ENCODE measurements at places on chromosomes 3 and 15.

DNA sequence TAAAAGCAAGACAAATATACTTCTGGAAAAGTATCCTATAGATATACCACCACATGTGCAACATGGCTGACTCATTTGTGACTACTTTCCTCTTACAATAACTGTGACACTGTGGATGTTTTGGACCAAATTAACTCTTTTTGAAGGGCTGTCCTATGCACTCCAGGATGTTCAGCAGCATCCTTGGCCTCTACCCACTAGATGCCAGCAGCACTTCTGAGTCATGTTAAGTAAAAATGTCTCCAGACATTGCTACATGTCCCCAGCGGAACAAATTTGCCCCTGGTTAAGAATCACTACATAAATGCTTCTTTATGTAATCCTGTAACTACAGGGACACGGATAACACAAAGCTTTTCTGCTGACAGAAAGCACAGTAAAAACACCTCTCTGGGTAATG lies 32.0 kb downstream of the RUVBL1 start:
- DNase-seq: no peak

DNA sequence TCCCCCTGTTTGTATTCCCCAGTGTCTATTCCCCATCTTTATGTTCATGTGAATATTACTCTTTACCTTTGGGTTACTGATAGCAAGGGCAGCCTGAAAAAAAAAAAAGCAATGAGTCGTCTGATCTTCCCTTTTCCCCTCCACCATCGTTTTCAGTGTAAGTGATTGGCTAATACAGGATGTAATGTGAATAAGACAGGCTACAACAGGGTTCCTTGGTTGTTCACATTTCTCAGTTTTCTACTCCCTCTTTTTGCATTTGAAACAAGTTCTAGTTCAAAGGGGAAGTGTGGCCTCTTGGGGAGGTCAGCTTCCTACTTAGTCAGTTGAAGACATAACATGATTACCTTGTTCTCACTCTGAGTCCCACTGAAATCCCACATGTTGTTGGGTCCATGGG lies 278.0 kb upstream of the TRIM42 start:
- no peak for DNase-seq

GRCh38 chr3:167996514-167996913 lies 99.2 kb downstream of the GOLIM4 start:
- no peak for DNase-seq

DNA sequence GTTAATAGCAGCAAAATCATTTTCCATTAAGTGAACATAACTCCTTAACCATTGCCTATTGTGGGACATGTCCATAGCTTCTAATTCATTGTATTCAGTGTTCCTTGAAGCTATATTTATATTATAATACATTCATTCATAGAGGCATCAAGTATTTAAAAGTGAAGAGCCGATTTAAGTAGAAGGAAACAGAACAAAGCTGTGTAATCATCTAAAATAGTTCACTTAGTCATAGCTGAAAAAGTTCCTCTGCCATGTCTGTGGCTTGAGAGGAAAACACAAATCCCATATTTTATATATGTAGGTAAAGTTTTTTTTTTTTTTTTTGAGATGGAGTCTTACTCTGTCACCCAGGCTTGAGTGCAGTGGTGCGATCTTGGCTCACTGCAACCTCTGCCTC lies 54.5 kb downstream of the TMEM108 start:
- DNase-seq: no peak

- no peak for DNase-seq
Observed at GRCh38 chr15:84750583-84751092, 2.2 kb downstream of the ZNF592 start.

DNA sequence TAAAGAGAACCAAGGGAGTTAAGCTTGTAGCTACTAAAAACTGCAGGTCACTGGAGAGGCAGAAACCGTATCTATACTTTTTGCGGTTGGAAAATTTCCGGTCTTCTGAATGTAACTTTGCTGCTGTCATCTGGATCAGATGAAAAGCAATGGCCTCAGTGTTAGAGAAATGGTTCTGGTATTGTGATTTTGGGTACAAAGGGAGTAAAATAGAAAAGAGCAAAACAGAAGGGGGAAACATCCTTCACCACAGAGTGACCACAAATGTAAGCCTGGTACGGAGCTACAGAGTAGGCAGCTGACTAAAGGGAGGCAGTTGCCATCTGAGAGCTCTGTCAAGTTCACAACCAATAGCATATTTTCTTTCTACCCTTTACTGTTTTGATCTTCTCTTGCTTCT lies 5.6 kb downstream of the CD96 start:
- DNase-seq: no peak

DNA sequence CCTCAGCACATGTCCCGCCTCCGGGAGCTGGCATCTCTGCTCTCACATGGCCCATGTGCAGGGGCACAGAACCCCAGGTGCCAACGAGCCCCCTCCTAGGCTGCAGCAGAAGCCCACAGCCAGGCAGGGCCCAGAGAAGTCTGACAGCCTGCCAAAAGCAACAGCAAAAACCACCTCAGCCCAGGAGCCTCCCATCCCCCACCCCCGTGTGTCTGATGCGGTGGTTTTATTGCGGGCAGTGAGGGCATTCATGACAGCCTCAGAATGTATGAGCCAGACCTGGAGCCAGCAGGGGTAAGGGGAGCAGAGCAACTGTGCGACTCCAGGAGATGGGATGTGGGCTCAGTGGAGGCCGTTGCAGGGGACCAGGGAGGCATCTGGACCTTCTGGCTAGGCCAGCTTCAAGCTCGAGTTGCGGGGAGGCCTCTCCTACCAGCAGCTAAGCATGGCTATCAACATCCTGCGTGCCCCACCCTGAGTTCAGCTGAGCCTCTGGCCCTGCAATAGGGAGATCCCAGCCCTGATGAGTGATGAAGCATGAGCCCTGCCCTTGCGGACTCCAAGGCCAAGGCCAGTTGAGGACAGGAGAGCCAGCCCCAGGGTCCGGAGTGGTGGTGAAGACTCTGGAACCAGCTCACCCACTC lies 52.5 kb downstream of the CYP11A1 start:
- no peak for DNase-seq

Data from GM12892 (cell line).